ENCODE measurements at places on chromosomes 16 and 17.

GRCh38 chr17:64297467-64298088, 34.5 kb upstream of the TEX2 start:
- DNase-seq = no peak

DNA sequence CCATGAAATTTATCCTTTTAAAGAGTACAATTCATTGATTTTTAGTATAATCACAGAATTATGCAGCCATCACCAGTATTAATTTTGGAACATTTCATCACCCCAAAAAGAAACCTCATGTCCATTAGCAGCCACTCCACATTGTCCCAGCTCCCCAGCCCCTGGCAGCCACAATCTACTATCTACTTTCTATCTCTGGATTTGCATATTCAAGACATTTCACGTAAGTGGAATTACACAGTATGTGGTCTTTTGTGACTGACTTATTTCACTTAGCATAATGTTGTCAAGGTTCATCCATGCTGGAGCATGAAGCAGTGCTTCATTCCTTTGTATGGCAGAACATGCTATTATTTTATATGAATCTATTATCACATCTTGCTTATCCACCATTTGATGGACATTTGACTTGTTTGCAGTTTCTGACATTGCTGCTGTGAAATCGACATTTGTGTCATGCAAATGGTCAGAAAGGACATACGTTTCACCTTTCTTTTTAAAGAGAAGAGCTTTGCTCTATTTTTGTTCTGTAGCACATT, 10.7 kb downstream of the METTL9 start:
- DNase-seq = no peak

- DNase-seq = no peak
Measured at GRCh38 chr16:31362476-31363405, 7.8 kb downstream of the ITGAX start.

GRCh38 chr17:41480136-41480535, 815 bp downstream of the KRT35 start:
- no peak for DNase-seq

DNA sequence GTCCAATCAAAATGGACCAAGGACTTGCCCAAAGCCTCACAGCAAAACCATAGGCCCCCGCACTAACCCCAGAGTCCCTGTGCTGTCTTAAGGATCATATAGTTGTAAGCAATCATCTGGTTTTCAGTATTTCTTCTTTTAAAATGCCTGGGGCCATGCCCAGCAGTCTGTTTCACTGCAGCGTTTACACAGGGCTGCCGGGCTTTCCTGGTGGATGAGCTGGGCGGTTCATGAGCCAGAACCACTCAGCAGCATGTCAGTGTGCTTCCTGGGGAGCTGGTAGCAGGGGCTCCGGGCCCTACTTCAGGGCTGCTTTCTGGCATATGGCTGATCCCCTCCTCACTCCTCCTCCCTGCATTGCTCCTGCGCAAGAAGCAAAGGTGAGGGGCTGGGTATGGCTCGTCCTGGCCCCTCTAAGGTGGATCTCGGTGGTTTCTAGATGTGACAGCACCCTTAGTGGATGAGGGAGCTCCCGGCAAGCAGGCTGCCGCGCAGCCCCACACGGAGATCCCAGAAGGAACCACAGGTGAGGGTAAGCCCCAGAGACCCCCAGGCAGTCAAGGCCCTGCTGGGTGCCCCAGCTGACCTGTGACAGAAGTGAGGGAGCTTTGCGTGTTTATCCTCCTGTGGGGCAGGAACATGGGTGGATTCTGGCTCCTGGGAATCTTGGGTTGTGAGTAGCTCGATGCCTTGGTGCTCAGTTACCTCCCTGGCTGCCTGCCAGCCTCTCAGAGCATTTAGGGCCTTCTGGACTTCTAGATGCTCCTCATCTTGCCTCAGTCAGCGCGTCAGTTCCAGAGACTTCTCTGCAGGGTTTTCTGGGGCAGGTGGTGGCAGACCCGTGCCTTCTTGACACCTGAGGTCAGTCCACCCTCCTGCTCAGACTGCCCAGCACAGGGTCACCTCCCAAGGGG, 24.8 kb upstream of the STH start:
- DNase-seq = no peak

- DNase-seq = no peak
Measured at GRCh38 chr16:55948230-55948629, 73.1 kb upstream of the CES5A start.

DNA sequence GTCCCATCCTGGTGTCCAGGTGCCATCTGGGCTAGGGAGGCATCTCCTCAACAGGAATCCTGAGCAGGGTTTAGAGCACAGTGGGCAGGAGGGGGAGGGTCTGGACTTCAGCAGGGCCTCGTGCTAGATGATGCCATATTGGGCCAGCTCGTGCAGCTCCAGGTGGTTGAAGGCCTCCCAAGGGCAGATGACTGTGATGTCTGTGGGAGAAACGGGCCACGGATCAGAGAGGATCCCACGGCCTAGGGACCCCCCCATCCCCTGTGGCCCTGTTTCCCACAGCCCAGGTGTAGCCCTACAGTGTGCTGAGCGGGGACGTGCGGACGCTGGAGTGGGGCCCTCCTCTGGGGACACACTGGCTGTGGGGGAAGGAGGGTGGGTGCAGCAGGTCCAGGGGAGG, 5.4 kb downstream of the PDE6G start:
- no peak for DNase-seq

- DNase-seq = no peak
Measured at GRCh38 chr17:78592991-78593329, 15.8 kb upstream of the DNAH17 start.

DNA sequence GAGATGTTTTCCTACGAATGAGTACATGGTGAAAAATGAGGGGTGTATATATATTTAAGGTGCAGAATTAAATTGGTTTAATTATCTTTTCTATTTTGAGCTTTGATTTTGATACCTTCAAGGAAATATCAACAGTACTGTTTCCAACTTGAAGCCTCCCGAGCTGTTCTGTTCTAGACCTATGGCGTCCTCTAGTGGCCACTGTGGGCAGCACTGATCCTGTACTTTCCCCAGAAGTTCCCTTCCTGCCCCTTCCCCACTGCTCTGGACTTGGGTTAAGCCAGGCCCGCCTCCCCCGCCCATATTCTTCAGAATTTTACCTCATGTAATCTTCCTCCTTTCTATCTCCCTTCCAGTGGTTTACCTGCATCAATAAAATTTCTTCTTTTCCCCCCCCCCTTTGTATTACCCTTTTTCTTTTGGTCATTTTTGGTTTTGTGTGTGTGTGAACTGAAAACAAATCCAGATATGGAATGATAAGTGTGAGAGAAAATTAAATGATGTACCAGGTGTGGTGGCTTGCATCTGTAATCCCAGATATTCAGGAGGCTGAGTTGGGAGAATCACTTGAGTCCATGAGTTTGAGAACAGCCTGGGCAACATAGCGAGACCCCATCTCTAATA, 1643.5 kb downstream of the TP53TG3F start:
- no peak for DNase-seq

- DNase-seq = no peak
Measured at GRCh38 chr17:68319410-68320162, 28.3 kb downstream of the ARSG start.

DNA sequence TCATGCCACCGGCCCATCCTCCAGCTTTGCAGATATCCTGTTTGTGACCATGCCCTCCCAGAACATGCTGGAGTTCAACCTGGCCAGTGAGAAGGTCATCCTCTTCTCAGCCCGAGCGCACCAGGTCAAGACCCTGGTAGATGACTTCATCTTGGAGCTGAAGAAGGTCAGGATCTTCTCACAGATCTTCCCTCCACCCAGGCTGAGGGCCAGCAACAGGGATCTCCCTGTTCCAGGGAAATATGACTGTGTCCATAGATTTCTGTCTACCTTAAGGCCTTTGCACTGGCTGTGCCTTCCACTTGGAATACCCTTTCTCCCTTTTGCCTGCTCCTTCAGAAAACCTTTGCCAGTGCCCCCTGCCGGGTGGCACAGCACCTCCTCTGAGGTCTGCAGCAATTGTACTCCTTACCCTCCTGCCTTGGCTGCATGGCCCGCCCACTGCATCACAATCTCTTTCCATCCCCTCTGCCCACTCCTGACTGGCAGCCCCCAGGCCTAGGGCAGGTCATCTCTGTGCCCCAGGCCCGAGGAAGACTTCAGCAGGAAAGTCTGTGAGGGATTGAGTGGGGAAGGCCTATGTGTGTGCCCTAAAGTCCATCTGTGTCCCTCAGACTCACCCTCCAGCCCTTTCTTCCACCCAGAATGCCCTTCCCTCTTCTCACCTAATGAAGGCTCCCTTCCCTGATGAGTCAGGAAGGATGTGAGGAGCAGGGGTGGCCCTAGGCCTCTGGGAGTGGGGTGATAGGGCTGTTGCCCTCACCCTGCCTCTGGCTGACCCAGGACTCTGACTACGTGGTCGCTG, 27.3 kb upstream of the ALKBH5 start:
- DNase-seq = no peak

- no peak for DNase-seq
Measured at GRCh38 chr16:88451586-88452481, 1.2 kb upstream of the ZFPM1 start.

DNA sequence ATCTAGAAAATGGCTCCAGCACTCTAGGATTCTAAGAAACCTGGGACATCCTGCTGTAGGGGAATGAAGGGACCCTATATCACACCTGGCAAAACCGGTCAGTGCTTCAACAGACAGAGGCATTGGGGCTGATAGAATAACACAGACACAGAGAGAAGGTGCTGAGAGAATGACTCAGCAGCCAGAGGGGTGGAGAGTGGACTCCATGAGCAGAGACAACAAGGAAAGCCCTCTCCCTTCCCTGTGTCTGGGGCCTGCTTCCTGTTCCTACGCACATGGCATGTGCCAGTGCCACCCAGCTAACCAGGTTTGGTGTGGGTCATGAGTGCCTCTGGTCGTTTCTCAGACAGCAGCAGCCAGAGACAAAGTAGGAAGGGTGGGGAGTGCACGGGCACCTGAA, 140.3 kb downstream of the CCT6B start:
- no peak for DNase-seq

GRCh38 chr17:33328129-33328528, 35.0 kb upstream of the ASIC2 start:
- no peak for DNase-seq

DNA sequence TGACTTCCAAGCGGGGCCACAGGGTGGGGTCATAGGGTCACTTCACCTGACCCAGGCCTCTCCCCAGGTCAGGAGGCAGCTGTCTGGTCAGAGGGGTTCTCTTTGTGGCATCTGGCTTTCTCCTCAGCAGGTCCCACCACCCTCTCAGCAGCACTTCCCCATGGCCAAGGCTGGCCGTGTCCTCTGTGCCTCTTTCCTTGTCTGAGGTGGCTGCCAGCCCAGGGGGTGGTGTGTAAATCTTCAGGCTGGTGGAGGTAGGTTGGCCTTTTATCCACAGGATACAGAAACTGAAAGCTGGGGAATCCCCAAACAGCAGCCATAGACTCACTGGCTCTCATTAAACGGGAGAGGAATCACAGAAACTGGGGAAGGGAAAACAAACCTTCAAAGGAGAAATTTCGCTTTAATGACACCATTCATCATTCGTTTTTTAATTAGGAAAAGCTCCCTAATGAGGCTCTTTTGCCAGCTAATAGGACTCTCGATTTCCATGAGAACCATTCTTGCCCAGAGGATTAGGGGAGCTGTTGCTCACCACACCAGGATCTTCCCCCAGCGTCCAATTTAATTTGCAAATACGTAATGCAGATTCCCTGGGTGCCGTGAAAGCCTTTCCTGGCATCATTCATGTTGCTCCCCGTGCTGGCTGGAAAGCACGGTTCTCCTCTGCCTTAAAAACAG, 18.0 kb downstream of the C17orf75 start:
- DNase-seq = no peak

DNA sequence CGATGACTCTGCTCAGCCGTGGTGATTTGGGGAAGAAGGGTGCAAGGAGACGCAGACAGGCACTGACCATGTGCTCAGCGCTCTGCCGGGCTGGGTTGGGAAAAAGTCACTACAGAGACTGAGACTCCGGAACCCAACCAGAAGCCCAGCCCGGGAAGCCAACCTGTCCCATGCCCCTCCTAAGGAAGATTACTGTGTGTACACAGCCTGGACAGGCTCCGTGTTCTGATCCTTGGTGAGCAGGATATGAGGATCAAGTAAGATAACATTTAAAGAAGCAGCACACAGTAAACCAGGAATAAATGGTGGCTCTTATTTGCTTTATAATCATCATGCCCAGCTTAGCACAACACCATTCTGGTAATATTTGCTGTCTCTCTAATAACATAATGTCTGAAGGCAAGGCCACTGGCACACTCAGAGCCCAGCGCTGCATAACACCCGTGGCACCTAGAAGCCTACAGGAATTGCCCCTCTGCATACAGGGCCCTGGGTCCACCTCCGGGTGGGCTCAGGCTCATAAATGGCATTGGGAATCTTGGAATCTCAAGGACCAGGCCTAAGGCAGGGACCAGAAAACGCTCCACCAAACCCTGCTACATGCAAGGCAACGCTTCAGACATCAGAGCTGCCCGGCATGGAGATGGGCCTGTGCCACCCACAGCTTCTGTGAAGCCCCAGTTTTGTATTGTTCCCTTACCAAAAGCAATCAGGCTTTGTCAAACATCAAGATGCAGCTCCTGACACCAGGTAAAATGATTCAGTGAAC, 113.5 kb downstream of the DYNLRB2 start:
- no peak for DNase-seq

DNA sequence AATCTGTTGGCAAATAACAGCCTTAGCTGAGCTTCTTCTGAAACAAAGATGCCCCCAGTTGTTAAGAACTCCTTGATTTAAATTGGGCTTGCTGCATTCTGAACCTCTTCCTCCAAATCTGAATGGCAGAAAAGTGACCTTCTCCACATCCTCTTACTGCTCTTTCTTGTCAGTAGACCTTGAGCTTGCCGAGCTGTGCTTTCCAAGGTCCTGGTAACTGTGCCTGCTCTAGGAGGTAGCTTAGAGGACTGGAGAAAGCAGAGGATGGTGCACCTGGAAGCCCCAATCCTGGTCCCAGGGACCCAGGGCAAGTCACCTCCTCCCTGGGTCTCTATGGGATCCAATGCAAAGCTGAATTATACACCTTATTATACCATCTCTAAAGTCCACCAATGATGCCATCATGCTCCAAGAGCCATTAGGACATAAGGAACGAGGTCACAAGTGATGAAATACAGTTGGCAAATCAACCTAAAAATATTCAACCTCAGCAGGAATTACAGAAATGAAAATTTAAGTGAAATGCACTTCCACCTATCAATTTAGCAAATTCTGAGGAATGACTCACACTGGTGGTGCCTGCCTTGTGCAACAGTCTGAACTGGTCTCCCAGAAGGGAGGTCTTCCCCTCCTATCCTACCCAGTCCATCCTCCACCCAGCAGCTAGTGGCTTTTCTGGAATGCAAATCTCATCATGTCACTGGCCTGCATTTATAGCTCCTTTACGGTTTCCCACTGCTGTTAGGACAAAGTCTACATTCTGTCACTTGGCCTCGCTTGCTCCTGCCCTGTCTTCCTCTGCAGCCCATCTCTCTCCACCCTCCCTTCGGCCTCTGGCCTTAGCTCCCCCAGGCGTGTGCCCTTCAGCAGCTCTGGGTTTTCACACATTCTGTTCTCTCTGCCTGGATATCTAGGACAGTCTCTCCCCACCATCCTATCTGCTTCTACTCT, 36.6 kb downstream of the TOM1L2 start:
- DNase-seq = no peak

- no peak for DNase-seq
Measured at GRCh38 chr17:74096456-74096855, 107.0 kb upstream of the RPL38 start.

All from GM19239 (cell line).